ENCODE measurements at places on chromosomes 13 and 19. TPM values are rescaled to one million over a fixed set of nuclear protein-coding genes. Genes with fewer than 3 reads are reported as not detected.

Gene ANGPTL4
- 6.0 TPM for polyA plus RNA-seq

Gene CLDND2
- 22.3 TPM for polyA plus RNA-seq

- peaks cover 9% of the 10 kb centered on the region for H3K4me1 ChIP-seq
- no peak overlapping the region for H3K4me3 ChIP-seq
- no peaks in the 10 kb centered on the region for H3K36me3 ChIP-seq
- peak overlapping the region; percentile 36 for H3K27ac ChIP-seq
Observed at GRCh38 chr13:79645569-79645968, 164.6 kb downstream of the NDFIP2 start.

DNA sequence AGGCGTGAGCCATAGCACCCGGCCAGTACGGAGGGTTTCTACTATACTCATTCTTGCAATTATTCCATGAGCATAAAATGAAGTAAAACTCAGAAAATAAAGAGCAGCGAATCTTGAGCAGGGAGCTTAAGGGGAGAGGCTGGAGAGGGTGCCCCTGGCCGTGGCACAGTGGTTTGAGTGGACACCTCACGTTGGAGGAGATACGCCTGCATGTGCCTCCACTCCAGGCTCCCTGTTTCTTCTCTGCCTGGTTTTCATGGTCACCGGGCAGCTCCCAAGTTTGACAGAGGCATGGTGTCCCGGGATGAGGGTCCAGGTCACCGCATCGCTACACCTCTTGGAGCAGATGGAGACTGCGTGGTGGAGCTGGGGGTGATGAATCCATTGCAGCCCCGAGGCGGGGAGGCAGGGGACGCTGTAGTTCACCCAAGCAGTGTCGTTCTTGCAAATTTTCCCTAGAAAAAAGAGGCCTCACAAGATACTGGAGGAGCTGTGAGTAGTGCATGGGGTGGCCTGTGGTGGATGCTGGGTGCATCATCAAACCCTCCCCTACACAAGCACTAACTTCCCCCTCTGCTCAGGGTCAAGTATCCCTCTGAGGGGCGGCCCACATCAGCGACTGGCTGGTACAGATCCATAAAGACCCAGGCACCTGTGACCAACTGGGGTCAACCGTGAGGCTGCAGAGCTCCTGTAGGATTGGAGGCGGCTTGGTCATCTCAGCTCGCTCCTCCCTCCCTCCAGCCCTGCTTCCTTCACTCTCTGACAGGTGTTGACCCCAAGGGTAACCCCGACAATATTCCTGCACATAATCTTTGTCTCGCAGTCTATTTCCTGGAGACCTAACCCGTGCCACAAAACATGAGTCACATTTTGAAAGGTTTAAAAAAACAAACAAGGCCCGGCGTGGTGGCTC lies 3.6 kb upstream of the MIER2 start:
- H3K4me1 ChIP-seq: peaks cover 5% of the 10 kb centered on the region
- H3K27ac ChIP-seq: no peak overlapping the region
- DNase-seq: no peak
- H3K36me3 ChIP-seq: no peaks in the 10 kb centered on the region
- no peaks in the 10 kb centered on the region for H3K27me3 ChIP-seq

DNA sequence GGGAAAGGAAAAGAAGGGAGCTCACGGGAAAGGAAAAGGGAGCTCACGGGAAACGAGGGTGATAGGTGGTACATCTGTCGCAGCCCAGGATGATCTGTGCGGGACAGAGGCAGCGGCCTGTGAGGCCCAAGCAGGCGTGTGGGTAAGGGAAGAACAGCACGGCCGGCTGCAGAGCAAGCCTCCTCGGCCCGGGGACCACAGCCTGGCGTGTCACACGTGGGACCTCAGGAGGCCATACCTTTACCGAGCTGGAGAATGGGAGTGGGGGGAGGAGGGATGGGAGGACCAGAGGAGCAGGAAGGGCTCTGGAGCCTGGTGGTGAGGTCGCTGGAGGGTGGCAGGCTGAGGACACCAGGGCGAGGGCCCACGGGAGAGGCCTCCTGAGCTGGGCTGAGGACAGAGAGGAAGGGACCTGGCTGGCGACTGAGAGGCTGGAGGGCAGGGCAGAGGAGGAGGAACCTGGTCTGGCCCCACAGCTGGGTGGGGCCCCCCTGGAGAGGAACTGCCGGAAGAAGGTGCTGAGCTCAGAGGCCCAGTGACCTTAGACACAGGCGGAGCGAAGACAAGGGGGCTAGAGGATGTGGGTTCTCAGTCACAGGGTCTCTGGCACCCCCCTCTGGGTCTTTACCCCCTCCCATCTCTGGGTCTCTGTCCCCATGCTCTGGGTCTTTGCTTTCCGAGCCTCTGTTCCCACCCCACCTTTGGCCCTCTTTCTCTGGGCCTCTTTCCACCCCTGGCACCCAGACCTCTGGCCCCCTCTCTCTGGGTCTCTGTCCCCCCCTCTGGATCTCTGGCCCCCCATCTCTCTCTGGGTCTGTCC lies 2.9 kb upstream of the FTL start:
- H3K4me1 ChIP-seq: peaks cover 17% of the 10 kb centered on the region
- DNase-seq: peak; percentile 40
- peaks cover 7% of the 10 kb centered on the region for H3K36me3 ChIP-seq
- H3K27me3 ChIP-seq: no peaks in the 10 kb centered on the region
- H3K4me3 ChIP-seq: no peak overlapping the region

DNA sequence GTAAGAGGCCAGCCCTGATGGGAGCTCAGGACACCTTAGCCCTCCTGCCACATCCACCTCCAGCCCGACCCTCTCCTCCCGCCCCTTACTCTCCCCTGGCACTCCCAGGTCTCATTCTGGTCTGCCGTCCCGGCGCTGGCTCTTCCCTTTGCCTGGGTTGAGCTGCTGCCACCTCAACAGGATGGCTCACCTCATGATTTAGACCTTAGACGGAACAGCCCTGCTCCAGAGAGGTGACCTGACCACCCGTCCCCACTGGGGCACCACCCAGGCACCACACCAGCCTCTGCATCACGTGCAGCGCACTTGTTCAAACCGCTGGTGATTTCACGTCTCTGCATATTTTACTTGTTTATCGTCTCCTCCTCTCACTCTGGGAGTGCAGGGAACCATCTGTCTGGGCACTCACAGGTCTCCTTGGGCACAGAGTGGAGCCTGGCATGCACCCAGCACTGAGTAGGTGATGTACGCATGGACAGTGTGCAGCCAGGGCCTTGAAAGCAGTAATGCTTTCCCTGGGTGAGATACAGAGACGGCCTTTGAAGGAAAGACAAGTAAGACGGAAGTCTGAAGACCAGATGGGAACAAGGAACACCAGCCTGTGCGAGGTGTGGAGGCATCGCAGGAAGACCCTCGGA lies 183.1 kb downstream of the KATNAL1 start:
- H3K4me3 ChIP-seq: no peak overlapping the region
- H3K27me3 ChIP-seq: no peaks in the 10 kb centered on the region
- H3K27ac ChIP-seq: no peak overlapping the region
- DNase-seq: no peak

GRCh38 chr19:46603195-46603637 lies 2.1 kb downstream of the CALM3 start:
- H3K27ac ChIP-seq: peak overlapping the region; percentile 73
- peaks cover 21% of the 10 kb centered on the region for H3K36me3 ChIP-seq
- H3K4me1 ChIP-seq: peaks cover 21% of the 10 kb centered on the region
- DNase-seq: no peak
- no peaks in the 10 kb centered on the region for H3K27me3 ChIP-seq

GRCh38 chr19:12969292-12969988 lies at the start of gene DAND5:
DAND5 (plus strand) TSS chr19:12969576; CDS start chr19:12969661, 85 bp downstream.
- peak within 1 kb of the TSS; percentile 11 for H3K27ac ChIP-seq
- H3K4me1 ChIP-seq: no peaks in the 10 kb centered on the region
- DNase-seq: no peak
- no peaks in the 10 kb centered on the region for H3K36me3 ChIP-seq

- H3K27ac ChIP-seq: no peak overlapping the region
- H3K27me3 ChIP-seq: no peaks in the 10 kb centered on the region
Observed at GRCh38 chr13:24150572-24150971, 9.9 kb upstream of the SPATA13 start.

DNA sequence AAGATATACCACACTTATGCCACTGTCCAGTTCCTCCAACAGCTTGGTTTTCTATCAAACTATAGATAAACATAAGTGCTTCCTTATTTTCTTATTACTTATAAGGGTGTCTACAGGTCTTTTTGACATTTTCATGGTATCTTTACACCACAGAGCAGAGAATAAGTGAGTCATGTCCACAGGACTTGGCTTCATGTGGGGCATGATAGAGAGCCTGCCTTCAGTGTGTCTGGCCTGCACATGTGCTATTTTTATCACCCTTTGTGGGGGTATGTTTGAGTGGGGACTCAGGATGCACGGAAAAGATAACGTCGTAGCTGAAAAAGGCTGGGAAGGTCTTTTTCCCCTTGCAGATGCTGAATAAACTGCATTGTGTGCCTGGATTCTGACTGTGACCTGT lies 8.1 kb upstream of the STOML3 start:
- H3K27me3 ChIP-seq: no peaks in the 10 kb centered on the region
- no peaks in the 10 kb centered on the region for H3K4me1 ChIP-seq
- no peak for DNase-seq
- H3K27ac ChIP-seq: no peak overlapping the region

DNA sequence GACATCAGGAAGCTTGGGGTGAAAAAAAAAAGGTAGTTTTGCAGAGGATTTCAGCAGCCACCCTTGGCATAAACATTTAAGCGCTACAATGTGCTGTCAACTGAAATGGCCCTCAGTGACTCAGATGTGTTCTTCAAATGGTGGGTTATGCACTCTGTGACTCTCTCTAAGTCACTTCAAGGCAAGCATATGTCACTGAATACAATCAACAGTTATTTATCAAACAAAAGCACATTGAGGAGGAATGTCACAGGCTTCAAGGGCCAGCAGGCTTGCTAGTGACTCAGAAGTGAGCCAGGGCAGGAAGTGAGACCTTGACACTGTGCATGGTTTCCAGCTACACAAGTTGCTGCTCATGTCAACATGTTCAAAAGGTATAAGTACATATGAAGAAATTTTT lies 523.7 kb upstream of the HTR2A start:
- no peak overlapping the region for H3K4me3 ChIP-seq
- H3K27ac ChIP-seq: no peak overlapping the region
- no peaks in the 10 kb centered on the region for H3K27me3 ChIP-seq
- DNase-seq: no peak
- H3K4me1 ChIP-seq: no peaks in the 10 kb centered on the region
- no peaks in the 10 kb centered on the region for H3K36me3 ChIP-seq

DNA sequence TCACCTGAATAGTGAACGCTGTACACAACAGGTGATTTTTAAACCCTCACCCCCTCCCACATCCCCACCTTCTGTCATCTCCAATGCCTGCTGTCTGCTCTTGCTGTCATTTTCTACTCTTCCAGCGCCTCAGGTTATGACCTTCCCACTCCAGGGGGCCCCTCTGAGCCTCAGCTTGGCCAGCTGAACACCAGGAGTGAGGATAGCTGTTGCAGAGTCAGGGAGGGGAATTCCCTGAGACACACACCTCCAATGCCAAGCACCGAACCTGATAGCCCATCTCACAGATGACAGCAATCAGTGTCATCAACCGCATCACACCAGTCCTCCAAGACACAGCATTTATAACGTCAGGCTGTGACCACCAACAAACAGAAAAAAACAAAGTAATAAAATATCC lies 193.5 kb downstream of the ZNF536 start:
- H3K27me3 ChIP-seq: no peaks in the 10 kb centered on the region
- H3K27ac ChIP-seq: no peak overlapping the region
- no peaks in the 10 kb centered on the region for H3K36me3 ChIP-seq
- H3K4me1 ChIP-seq: no peaks in the 10 kb centered on the region

GRCh38 chr19:13129384-13129783 lies 11.3 kb downstream of the NACC1 start:
- no peaks in the 10 kb centered on the region for H3K36me3 ChIP-seq
- DNase-seq: no peak
- no peak overlapping the region for H3K4me3 ChIP-seq
- no peaks in the 10 kb centered on the region for H3K27me3 ChIP-seq

- H3K4me3 ChIP-seq: no peak overlapping the region
- no peak for DNase-seq
- H3K4me1 ChIP-seq: no peaks in the 10 kb centered on the region
- no peaks in the 10 kb centered on the region for H3K27me3 ChIP-seq
- H3K36me3 ChIP-seq: no peaks in the 10 kb centered on the region
- no peak overlapping the region for H3K27ac ChIP-seq
Observed at GRCh38 chr19:42497492-42498168, 30.7 kb downstream of the CEACAM1 start.

DNA sequence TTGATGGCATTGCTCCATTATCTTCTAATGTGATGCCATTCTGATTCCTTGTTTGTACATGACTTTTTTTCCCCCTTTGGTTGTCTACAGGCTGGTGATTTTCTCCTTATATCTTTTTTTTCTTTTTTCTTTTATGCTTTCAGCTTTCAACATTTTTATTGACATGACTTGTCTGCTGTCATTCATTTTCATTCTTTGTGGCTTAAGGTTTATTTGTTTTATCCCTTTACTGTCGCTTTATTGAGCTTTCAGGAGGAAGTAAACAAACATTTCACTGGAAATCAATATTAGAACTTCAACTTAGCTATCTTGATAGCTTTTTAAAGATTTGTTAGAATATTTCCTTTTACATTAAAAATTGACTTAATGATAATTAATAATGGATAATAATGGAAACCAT lies 9.7 kb downstream of the ITM2B start:
- H3K4me1 ChIP-seq: no peaks in the 10 kb centered on the region
- H3K36me3 ChIP-seq: no peaks in the 10 kb centered on the region
- H3K4me3 ChIP-seq: no peak overlapping the region
- DNase-seq: no peak
- H3K27ac ChIP-seq: no peak overlapping the region
- no peaks in the 10 kb centered on the region for H3K27me3 ChIP-seq

DNA sequence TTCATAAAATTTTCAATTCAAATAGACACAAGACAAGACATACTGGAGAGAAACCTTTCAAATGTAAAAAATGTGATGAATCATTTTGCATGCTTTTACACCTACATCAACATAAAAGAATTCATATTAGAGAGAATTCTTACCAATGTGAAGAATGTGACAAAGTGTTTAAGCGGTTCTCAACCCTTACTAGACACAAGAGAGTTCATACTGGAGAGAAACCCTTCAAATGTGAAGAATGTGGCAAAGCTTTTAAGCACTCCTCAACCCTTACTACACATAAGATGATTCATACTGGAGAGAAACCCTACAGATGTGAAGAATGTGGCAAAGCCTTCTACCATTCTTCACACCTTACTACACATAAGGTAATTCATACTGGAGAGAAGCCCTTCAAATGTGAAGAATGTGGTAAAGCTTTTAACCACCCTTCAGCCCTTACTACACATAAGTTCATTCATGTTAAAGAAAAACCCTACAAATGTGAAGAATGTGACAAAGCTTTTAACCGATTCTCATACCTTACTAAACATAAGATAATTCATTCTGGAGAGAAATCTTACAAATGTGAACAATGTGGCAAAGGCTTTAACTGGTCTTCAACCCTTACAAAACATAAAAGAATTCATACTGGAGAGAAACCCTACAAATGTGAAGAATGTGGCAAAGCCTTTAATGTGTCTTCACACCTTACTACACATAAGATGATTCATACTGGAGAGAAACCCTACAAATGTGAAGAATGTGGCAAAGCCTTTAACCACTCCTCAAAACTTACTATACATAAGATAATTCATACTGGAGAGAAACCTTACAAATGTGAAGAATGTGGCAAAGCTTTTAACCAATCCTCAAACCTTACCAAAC lies 24.6 kb upstream of the ZNF431 start:
- peaks cover 10% of the 10 kb centered on the region for H3K36me3 ChIP-seq
- H3K4me3 ChIP-seq: no peak overlapping the region
- no peaks in the 10 kb centered on the region for H3K27me3 ChIP-seq
- no peak overlapping the region for H3K27ac ChIP-seq
